GM04503 (cell line): ENCODE measurements at places on chromosomes 5 and 9.

GRCh38 chr5:135916638-135917263, 21.1 kb upstream of the IL9 start:
- no peak for DNase-seq

- DNase-seq: no peak
These were observed 44.7 kb upstream of the AKNA start for GRCh38 chr9:114432323-114433067.

GRCh38 chr5:92991581-92992067, 589.4 kb downstream of the NR2F1-AS1 start:
- no peak for DNase-seq

DNA sequence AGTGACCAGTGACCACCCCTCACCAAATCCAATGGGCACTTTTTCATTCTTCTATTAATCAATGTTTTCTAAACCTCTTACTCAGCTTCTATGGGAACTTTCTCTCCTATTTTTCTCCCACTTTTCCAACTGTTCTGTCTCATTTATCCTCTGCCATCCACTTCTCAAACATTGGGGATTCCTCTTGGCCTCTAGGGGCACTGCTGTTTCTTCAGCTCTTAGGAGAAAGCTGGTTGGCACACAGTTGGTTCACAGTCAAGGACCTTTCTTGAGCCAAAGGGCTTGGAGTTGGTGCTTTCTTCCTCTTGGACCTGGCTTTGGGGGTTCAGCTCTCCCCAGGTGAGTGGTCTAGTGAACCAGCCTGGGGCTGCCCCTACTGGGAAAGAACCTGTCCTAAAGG, 112.2 kb upstream of the LHFPL2 start:
- DNase-seq: no peak

- no peak for DNase-seq
These were observed 73.4 kb downstream of the PHF2 start for GRCh38 chr9:93649610-93650261.

DNA sequence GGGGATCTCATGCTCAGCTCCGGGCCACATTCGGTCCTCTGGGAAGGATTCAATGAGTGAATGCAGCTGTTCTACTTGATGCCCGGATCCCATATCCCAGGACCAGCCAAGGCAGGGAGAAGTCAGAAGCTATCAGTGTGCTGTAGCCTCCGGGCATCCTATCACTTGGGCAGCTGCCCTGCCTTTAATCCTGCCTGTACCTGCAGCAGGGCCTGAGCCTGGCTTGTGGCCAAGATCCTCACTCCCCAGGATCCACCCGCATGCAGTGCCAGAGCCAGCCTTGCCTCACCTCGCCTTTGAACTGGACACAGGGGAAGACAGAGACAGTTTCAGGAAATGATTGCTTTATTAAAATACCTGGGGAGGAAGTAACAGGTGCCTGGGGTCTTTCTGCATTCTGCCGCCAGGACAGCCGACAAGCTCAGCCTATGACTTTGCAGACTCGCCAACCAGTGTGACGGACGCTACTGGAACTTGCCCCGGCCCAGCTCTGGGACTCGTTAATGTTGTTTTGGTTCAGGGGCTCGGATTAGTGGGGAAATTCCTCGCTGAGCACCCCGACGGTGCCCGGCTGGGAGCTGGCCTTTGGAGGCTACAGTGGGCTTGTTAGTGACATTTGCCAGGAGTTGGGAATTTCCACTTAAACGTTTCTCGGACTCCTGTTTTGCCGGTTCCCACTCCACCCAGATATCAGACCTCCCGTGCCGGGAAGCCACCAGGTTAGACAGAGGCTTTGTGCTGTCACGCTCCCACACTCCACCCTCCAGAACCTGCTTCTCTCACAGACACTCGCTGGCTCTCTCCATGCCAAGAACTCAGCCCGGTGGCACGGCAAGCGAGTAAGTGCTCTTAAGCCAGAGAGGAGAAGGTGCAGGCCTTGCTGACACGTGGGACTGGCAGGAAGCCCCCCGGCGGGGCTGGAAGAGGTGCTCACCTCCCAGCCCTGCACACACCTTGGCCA, 721 bp downstream of the PTGES start:
- DNase-seq: no peak

DNA sequence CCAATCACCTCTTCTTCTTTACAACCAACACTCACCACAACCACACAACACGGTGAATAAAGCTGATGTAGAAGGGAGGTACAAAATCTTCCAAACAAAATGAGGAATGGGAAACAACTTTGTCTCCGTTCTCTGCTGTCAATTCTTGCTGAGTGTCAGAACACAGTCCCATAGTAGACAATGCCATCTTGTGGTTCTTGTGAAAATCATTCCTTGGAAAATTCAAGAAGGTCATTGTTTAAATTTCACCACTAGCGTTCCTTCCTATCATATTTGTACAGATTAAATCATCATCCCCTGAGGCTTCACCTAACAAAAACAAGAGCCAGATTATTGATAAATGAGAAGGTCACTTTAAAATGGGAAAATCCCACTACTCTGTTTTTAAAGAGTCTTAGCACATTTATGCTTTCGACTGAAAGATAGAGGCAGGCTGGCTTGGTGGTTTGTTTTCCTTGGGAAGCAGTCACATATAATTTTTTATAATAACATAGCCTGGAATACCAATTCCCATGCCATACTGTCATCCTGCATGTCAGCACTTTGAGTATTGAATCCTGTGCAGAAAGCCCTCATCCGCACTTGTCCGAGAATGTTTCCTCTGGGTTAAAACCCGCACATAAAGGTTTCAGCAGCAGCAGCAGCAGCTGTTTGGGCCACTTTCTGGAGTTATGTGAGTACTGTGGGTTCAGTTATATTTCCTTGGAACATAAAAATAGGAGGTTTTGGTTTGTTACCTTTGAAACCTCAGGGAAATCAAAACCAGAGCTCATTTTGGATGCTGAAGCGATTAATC, 395.0 kb upstream of the SMARCA2 start:
- DNase-seq: no peak

GRCh38 chr5:177539411-177539810, 15.0 kb downstream of the FAM193B start:
- DNase-seq: peak; percentile 77

DNA sequence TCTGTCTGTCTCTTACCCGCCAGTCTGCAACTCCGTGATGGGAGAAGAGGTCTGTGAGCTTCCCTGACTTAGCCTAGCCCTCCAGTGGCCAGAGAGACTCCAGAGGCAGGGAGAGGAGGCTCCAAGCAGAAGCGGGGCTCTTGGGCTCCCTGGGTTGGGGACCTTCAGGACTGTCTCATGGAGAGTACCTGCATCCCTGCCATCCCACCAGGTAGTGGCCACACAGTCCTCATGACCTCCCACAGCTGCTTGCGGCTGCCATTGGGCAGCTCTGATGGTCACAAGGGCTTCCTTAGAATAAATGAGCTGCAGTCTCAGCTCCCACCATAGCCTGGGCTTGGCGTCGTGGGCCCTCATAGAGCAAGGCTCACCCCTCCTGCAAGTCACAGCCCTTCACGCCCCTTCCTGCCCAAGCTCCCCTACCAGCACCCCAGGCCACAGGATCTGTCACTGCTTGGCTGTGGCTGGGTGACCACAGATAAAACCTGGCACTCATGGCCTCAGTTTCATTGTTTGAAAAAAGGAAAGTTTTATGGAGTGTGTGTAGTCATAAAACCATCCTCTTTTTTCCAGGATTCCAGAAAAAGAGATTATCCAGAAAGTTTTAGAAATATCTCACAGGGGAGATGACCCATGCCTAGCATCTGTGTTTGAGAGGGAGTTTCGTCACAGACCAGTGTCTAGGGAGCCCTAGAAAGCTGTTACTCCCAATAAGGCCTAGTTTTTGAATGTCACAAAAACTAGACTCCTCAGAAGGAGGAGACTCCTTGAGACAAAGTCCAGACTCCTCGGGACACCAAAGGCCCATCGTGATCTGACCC, 48.4 kb downstream of the PPARGC1B start:
- DNase-seq: no peak
